ENCODE measurements at places on chromosomes 4 and X.

DNA sequence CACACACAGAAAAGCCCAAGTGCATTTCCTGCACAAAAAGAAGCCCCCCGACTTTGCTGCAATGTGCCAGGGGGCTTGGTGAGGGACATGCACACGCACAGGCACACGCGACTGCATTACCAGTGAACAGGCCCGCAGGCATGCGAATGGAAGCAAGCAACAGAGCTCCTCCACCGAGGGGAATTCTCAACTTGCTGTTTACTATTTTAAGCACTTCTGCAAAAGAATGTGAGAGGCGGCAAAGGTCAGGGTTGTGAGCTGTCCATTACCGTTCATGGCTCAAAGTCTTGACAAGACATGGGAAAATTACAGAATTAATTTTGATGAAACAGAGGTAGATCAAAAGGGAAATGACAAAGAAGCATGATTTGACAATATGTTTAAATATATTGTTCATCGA is 342.5 kb upstream of the NOCT start:
- DNase-seq, result no peak

GRCh38 chrX:16665089-16665488 is 15.1 kb downstream of the S100G start:
- no peak for DNase-seq

DNA sequence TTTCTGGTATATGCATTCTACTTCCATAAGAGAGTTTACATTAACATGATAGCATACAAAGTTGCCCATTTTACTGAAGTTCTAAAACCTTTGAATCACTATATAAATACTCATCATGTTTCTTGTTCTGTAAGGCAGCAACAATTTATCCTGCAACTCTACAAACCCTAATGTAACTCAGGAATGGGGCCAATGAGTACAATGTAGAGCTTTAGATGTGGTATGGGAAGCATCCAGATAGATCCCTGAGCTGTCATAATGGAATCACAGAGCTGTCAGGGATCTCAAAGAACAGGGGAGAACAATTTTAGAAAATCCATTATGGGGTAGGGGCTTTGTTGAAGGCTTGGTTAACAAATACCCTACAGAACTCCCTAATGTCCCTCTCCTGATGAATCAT is 88.5 kb downstream of the DCUN1D4 start:
- DNase-seq, result no peak

DNA sequence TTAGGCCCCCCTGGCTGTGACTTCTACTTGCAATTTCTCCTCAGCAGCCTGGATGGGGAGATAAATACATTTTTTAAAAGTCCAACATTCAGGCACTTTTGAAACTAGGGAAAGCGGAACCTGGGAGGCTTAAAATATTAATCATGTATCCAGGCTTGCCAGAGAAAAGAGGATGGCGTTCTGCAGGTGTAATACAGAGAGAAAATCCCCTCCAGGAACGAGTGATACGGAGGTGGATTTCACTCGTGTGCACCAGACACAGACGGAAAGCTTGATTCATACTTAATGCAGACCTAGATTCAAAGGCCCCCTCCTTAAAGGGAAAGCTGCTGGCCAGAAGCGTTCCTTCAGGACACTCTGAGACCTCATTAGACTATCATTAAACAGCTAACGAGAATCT is 354.0 kb upstream of the BOD1L1 start:
- no peak for DNase-seq

DNA sequence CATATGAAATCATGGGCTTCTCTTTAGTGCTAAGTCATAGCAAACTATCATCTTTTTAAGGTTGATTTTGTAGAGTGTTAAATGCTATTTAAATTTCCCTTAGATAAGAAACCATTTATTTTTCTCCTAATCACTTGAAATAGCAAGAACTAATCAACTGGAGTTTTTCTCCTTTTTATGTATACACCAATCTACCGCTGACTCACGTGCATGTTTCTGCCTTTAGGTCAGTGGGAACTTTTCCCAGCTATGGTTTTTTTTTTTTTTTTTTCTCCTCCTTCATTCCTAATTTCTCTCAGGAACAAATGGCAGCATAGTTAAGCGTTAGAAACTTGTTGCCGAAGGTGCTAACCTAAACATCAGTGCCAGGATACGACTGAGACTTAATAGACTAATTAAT is 176.4 kb downstream of the BMPR1B start:
- no peak for DNase-seq

- no peak for DNase-seq
Observed at GRCh38 chr4:4323705-4324534, 33.9 kb downstream of the ZBTB49 start.

- DNase-seq, result no peak
Observed at GRCh38 chrX:19791562-19791961, 95.8 kb downstream of the SH3KBP1 start.

DNA sequence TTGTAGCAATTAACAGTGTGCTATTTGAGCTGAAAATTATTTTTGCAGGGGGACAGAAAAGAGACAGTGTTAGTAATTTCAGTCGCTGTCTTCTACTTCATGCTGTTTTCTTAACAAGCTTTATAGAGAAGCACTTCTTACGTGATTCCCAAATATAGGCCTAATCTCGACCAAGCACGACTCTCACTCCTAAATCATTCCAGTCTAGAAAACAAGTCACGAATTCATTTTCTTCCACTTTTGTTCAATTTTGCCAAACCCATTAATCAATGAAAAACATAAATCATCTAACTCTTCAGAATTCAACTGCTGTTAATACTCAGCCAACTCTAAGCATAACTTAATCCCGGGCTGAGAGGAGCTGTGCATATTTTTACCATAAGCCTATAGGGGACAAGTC is 21.0 kb upstream of the FHL1 start:
- DNase-seq, result no peak

DNA sequence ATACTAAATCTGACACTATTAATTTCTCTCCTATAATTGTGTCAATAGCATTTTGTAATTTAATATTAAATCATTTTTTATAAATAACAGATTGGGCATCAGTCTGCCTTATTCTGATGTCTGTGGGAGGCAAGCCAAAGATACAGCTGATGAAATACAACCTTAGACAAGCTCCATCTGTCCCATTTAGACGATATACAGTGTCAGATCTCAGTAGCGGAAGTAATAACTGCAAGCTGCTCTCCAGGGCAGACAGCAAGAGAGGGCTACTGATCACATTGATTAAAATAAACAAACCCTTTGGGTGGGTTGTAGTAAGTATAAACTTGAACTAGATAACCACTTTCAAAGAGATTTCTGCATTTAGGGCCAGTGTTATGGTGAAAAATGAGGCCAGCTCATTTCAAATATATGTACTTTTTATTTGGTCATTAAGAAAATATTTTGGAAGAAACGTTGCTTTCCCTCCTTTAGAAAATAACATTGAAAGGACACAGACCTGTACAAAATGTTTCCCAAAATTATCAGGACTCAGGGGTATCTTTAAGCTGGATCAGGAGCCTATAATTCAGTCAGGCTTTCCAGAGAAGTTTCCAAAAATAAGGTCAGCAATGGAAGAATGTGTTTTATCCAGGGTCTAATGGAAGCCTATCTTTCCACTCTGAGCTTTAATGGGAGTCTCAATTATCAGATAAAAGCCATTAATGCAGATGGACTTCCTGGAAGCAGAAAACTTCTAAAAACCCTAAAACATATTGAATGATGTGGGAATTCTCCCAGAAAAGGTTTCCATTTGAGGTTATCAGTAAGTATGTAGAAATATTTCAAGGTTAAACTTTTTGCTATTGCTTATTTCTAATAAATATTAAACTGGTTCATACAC is 1028.8 kb upstream of the IGFBP7 start:
- no peak for DNase-seq

DNA sequence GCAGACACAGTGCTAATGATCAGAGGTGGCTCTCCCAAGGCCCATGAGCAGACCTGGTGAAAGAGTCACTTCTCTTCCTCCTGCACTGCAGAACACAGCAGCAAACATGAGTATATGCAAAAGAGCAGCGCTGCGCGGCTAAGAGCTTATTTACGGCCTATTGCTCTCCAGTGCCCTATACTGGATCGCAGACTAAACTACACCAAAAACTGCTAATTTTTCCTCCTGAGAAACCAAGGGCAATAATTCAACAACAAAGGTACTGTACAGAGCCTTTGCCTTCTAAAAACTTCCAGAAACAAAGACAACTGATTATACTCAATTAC is 702.5 kb downstream of the ARAP2 start:
- DNase-seq, result no peak

DNA sequence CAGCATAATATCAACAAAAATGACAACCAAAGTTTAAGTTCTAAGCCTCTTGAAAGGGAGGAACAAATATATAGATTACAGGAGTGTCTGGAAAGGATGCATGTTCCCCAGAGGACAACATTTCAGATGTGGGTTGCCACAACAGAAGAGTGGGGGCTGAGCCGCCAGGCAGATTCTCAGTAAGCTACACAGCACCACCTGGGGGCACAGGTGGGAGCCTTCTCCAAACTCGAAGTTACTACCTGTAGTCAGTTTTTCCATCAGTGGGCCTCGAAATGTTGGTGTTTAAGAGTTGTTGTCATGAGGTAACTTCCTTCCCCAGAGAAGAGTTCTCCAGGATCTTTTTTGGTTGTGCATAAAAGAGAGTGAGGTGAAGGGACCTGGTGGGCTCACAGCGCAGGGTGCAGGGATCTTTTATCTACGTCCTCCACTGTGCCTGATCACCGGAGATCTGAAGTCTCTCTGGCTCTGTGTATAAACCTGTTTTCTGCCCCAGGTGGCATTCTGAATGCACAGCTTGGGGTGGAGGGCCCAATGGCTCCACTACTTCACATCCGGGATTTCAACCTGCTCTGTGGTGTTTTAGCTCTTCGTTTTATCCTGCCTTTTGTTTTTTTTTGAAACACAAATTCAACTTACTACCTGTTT is 58.4 kb upstream of the STS start:
- DNase-seq, result no peak

DNA sequence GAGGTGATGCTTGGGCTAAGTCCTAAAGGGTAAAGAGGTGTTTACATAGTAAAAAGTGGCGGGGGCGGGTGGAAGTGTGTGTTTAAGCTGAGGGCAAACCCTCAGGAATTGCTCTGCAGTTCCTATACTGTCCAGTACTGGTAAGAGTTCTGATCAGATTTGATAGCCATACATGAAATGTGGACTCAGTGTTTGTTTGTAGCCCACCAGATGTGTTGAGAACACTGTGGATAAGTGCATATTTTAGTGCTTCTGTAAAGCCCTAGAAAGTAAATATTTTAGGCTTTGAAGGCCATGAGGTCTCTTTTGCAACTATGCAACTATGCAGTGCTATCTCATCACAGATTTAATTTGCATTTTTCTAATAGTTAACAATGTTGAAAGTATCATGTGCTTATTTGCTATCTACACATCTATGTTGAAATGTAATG is 80.7 kb upstream of the EOLA2 start:
- no peak for DNase-seq

DNA sequence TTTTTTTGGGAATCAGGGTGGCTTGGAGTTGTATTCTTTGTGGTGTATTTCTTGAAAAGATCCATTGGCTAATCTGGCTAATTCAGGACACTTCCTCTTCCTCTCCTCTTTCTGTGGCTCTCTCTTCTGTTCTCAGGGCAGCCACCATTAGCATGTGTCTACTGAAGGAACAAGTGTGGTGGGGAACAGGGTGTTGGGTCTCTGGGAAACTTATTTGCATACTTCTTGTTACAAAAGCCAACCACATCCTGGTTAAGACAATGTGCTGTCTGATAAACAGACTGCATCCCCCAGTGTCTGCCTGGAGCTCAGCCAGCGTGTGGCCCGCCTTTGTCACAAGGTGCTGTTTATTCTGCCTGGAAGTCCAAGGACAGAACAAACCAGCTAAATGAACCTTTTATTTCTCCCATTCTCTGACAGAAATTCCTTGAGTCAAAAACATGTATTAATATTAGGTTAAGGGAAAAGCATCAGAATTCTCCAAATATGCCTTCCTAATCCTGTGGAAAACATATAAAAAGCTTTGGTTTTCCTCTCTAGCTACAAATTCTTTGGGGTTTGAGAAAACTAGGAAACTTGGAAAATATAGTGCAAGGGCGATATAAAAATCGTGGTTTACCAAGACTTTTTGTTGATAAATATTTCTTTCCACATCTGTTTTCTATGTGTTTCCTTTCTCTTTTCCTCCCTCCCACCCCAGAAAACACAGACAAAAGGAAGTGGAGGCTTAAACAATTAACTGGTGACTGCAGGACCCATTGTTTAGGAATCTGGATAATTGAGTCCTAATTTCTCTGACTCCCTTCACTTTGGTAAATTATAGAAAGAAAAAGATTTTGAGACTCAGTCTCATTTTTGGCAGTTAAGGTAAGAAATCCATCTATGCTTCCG is 203.6 kb downstream of the SPRY1 start:
- no peak for DNase-seq

- DNase-seq, result no peak
Observed at GRCh38 chrX:9269134-9269533, 195.7 kb upstream of the TBL1X start.

DNA sequence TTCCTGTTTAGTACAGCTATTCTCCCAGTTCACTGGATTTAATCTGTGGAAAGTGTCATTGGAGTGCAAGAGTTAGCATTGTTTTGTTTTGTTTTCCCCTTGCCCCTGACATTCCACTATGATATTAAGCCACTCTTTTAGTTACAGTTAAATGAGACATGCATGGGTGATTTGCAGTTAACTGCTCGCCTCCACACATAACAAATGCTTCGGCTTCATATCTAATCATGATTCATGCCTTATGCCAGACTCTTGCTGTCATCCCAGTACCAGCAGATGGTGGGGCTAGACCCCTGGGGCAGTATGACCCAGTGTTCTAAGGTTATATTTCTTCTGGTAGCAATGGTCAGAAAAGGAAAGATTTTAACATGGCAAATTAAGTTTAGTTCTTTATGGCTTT is 80.1 kb downstream of the RAP1GDS1 start:
- DNase-seq, result no peak
